Activated T-helper 17 cell treated with anti-CD3 and anti-CD28 coated beads, Interleukin-2, amount 50 U/mL, for 72 hours (primary cell): ENCODE measurements at places on chromosomes 12 and 14. TPM values are rescaled to one million over a fixed set of nuclear protein-coding genes. Genes with fewer than 3 reads are reported as not detected.

- ATAC-seq: no peak
Measured at GRCh38 chr14:46197856-46198255, 453.7 kb downstream of the RPL10L start.

DNA sequence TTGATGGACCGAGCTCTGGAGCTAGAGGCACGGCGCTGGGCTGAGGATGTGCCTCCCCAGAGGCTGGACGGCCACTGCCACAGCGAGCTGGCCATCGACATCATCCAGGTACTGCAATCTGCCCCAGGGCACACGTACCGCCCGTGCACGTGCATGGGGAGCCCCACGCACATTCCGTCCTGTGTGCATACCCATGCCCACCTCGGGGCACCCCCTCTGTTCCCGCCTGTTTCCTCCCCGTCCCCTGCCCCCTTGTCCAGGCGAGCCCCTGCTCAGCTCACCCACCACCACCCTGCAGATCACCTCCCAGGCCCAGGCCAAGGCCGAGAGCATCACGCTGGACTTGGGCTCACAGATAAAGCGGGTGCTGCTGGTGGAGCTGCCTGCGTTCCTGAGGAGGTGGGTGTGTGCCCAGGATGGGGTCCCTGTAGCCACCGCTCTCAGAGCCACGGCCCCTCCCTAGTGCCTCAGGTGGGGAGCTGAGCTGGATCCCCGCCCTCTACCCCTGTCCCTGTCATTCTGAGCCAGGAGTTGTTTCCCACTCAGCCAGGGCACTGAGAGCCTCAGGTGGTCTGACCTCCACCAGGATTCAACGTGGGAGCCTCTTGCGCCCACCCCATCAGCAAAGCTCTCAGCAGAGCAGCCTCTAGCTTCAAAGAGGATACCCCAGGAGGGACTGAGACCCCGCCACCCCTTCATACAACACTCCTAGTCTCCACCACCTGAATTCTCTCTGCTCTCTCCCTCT lies 6.9 kb downstream of the TNFAIP2 start:
- no peak for ATAC-seq

DNA sequence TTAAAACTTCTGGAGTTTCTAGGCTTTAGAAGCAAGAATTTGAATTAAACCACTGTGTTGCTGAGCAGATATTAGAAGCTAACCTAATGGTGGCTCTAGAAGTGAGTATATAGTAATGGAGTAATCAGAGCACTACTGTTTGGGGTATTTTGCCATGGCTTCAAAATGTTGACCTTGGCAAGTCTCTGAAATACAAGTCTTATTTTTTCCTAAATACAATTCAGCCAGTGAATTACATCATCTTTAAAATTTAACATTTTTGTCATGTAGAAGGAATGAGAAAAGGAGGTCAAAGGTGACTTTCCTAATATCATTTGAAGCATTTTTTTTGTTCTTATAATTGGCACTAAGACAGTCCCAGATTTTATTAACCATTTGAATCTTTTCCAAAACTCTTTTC lies 25.2 kb downstream of the PMCH start:
- ATAC-seq: no peak

- no peak for ATAC-seq
Measured at GRCh38 chr12:131537267-131537958, 173.5 kb upstream of the SFSWAP start.

- no peak for ATAC-seq
Measured at GRCh38 chr14:105554523-105554922, 28.1 kb downstream of the TMEM121 start.

- no peak for ATAC-seq
Measured at GRCh38 chr12:22234561-22234960, 99.9 kb downstream of the ST8SIA1 start.

DNA sequence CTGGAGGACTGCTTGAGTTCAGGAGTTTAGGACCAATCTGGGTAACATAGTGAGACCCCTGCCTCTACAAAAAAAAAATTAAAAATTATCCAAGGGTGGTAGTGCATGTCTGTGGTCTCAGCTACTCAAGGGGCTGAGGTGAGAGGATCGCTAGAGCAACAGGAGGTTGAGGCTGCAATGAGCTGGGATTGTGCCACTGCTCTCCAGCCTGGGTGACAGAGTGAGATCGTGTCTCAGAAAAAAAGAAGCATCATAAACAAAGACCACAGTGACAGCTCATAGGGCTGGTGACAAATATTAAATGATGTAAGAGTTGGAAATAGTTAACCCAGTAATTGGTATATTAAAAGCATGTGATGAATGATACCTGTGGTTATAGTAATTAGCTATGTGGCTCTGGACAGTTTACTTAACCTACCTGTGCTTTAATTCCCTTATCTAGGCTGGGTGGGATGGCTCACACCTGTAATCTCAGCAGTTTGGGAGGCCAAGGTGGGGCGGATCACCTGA lies 68.0 kb downstream of the GSC start:
- ATAC-seq: no peak

DNA sequence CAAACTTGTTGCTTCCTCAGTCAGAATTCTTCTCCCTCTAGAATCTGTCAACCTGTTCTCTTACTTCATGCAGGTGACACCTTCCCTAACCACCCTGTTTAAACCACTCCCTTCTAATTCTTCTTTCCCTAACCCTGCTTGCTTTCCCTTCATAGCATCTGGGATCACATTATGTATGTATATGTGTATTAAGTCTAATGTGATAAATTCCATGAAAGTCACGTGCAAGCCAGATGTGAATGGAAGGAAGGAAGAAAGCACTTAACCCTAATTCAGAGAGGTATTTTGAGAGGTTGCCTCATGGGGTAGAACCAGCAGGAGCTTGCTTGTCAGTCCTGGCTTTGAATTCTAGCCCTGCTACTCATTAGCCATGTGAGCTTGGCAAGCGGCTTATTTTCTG lies 340.0 kb downstream of the TRHDE start:
- no peak for ATAC-seq

The E2F7 gene
- total RNA-seq: 13.6 TPM

The KRT72 gene
- not detected for total RNA-seq

The SLC25A47 gene
- not detected for total RNA-seq

DNA sequence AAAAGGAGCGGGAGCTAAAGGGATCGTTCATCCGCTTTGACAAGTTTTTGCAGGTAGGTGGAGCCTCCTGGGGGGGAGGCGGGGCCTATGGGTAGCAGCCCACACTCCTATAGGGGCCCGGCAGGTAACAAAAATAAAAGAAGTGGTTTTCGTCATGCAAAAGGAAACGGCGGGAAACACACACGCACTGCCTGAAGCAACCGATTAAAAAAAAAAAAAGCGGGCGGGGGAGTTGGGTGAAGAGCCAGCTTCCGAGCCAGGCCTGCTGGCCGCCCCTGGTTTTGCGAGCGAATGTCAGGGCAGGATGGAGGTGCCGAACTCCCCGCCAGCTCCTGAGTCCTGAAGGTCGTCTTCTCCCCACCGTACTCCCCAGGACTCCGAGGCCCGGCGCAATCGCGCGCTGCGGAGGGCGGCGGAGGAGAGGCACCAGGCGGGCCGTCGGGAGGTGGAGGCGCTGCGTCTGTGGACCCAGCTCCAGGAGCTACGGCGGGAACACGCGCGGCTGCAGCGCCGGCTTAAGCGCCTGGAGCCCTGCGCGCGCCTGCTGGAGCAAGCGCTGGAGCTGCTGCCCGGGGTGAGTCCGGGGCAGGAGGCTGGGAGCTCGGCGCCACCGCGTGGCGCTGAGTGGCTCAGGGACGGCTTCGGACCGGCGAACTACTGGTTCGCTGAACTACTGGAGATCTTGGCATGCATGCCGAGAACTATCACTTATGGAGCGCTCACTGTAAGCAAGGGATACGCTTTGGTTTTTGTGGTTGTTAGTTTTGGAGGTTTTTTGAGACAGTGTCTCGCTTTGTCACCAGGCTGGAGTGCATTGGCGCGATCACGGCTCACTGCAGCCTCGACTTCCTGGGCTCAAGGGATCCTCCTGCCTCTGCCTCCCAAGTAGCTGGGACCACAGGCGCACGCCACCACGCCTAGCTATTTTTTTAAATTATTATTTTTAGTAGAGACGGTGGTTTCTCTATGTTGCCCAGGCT lies 3.6 kb downstream of the CFAP73 start:
- peak; percentile 87 for ATAC-seq

The IL26 gene
- 66.8 TPM for total RNA-seq

DNA sequence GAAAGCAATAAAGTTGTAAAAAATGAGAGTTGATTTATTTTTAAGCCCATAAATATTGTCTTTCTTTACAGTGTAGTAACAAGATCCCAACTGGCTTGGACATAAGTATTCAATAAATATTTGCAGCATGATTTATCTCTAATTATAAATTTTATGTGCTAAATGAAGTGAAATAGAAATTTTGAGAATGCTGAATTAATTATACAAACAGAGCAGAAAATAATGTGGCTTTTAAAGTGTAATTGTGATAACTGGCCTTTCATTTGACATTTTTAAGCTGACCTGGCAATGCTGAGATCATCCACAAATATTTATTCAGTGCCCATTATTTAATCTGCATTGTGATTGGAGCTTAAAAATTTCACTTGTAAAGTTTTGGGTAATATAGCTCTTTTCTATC lies 201.6 kb upstream of the NAV3 start:
- no peak for ATAC-seq

DNA sequence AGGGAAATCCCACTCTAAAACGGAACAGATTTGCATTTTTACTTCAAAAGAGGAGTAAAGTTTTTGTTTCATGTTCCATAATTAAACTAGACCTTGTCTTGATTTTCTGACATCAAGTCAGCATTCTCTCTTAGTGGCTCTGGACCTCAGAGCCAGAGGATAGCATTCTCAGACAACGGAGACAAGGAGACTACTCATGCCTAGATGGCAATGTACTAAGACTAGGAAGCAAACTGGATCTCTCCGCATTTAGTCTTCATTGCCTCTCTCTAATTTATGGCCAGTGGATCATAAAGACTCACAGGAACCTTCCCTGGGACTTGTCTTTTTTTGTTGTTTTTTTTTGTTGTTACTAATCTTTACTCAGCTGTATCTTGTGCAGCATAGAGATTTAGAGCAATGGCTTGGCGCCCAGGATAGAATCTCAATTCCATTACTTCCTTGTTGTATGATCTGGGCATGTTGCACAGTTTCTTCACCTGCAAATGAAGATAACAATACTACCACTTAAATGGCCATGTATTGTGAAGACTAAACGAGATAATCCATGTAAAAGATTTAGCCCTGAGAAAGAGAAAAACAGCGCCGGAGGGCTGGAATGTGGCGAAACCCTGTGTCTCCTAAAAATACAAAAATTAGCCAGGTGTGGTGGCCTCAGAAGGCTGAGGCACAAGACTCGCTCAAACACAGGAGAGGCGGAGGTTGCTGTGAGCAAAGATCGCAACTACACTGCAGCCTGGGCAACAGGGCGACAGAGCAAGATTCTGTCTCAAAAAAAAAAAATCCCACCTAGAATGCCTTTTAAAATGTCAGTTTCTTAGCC lies 4.0 kb upstream of the GEMIN2 start:
- ATAC-seq: no peak

DNA sequence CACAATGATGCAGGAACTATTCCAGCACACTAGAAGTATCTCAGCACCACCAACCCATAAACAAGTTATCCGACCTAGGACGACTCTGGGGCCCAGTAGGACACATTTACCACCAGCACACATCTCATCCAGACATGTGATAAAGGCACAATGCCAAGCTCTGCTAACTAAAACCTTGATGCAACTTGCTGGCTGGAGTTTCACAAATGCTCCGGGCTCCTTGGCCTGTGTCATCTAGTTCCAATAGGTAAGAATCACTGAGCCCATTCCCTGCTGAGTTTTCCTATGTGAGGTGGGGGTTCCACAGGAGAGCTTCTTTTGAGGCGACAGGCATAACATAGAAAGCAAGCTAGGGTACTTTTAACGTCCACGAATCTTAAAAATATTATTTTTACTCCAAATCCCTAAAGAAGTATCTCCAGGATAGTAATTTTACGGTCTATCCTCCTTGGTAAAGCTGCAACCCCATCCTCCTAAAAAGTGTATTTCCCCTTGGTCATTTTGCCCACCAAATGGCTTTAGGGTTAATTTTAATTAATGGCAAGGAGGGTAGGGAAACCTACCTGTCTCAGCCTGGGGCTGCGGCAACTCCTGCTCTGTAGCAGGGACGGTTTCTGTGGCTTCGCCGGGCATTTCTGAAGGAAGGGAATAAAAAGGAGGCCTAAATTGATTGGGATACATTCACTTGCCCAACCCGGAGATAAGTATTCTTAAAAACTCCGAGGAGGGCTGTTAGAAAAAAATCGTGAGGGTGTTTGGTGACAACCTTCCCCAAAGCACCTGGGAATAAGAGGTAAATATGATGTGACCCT lies 1.0 kb downstream of the NACA start:
- no peak for ATAC-seq

The HVCN1 gene
- 0.71 TPM for total RNA-seq

The GPR162 gene
- 0.37 TPM for total RNA-seq
